ENCODE measurements at places on chromosomes 11 and 22.

GRCh38 chr11:106082096-106082495 lies 4.6 kb downstream of the AASDHPPT start:
- no peaks in the 10 kb centered on the region for H3K27me3 ChIP-seq
- peaks cover 13% of the 10 kb centered on the region for H3K36me3 ChIP-seq
- H3K4me1 ChIP-seq, result peaks cover 2% of the 10 kb centered on the region

DNA sequence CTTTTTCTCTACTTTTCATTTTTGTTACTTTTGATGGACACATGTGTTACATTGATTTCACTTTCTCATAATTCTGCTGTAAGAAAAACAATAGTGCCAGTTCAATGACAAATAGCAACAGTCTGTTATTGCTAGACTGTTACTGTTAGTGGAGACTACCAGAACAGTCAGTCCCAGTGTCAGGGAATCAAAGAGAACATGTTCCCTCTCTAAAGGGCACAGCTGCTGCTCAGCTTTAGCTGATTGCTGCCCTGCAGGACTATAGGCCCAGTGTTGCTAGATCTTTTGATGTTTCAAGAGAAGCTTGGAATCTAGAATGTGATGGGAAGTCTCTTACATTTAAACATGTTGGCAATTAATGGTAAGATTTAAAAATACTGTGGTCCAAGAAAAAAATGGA lies 3.4 kb downstream of the BIRC3 start:
- H3K36me3 ChIP-seq, result no peaks in the 10 kb centered on the region
- no peaks in the 10 kb centered on the region for H3K27me3 ChIP-seq
- peaks cover 5% of the 10 kb centered on the region for H3K4me1 ChIP-seq
- no peak overlapping the region for H3K4me3 ChIP-seq

DNA sequence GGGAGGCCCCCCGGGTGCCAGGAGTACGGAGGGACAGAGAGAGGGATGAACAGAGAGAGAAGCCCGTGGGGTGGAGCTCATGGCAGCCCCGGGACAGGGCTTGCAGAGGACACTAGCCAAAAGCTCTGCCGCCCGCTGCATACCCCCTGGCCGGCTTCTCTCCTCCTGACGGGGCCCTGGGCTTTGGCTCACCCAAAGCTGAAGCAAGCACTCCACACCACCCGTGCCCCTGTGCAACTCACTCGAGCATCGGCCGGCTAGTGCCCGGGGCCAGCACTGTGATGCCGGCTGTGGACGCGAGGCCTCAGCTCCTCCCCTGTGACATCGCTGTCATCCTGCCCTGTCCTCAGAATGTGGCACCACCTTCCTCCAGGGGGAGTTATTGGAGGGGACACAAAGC lies 429.6 kb downstream of the BRD1 start:
- no peak for DNase-seq
- H3K4me3 ChIP-seq, result no peak overlapping the region
- H3K27ac ChIP-seq, result no peak overlapping the region
- H3K36me3 ChIP-seq, result no peaks in the 10 kb centered on the region

- H3K36me3 ChIP-seq, result peaks cover under 1% of the 10 kb centered on the region
- no peaks in the 10 kb centered on the region for H3K4me1 ChIP-seq
- H3K27ac ChIP-seq, result no peak overlapping the region
- no peak for DNase-seq
Measured at GRCh38 chr22:47180796-47181195, 418.3 kb downstream of the TBC1D22A start.

Data from muscle of leg (tissue), 16 donors.